ENCODE measurements at places on chromosomes 4 and X.

- no peak for DNase-seq
Observed at GRCh38 chrX:53486285-53486684, 52.1 kb upstream of the HSD17B10 start.

GRCh38 chrX:24145303-24146186 is 4.0 kb upstream of the ZFX start:
- DNase-seq, result no peak

- DNase-seq, result no peak
Observed at GRCh38 chr4:159900562-159900961, 797.7 kb downstream of the RAPGEF2 start.

- DNase-seq, result no peak
Observed at GRCh38 chr4:21882051-21882839, 66.3 kb downstream of the KCNIP4 start.

GRCh38 chr4:94277534-94277933 is 65.1 kb downstream of the HPGDS start:
- no peak for DNase-seq

DNA sequence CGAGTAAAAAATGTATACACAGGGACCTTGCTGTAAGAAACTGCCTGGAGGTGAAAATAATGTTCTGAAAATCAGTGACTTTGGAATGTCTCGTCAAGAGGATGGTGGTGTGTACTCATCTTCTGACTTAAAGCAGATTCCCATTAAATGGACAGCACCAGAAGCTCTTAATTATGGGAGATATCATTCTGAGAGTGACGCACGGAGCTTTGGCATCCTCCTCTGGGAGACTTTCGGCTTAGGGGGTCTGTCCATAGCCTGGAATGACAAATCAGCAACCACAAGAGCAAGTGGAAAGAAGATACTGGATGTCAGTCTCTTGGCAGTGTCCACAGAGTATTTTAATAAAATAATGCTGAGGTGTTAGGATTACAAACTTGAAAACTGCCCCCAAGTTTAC is 129.4 kb downstream of the THOC2 start:
- DNase-seq, result no peak

DNA sequence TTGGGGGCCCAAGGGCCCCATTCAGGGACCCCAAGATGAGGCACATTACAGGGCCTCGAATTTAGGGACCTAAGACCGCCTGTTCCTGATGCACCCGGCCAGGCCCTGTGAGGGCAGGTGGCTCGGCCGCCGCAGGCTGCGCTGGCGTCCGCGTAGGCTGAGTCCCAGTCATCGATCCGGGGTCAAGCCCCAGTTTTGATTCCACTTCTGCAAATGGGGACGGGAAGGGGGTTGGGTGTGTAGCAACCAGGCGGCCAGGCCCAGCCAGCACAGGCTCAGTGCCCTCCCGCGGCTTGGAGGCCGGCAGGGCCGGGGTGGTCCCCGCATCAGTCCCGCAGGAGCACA is 327 bp downstream of the PNPLA4 start:
- no peak for DNase-seq
